CD4-positive, alpha-beta T cell treated with Interleukin-15 for 4 hours (primary cell): ENCODE measurements at places on chromosomes 7 and 10.
A peak's percentile ranks its signal among the peaks of the same experiment; 100 is the strongest.

- no peak for DNase-seq
These were observed 545.9 kb downstream of the SUGCT start for GRCh38 chr7:40680657-40681056.

DNA sequence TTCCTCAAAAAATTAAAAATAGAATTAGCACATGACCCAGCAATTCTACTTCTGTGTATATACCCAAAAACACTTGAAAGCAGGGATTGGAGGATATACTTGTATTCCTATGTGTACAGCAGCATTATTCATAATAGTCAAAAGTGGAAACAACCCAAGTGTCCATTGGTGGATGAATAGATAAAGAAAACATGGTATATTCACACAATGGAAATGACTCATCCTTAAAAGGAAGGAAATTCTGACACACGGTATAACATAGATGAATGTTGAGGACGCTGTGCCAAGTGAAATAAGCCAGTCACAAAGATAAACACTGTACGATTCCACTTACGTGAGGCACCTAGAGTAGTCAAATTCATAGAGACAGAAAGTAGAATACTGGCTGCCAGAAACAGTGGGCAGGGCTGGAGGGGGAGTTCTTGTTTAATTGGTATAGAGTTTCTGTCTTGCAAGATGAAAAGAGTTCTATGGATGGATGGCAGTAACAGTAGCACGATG is 26.6 kb upstream of the KAT6B start:
- DNase-seq = no peak

- DNase-seq = no peak
These were observed 125.6 kb downstream of the FANK1 start for GRCh38 chr10:126021833-126022500.

DNA sequence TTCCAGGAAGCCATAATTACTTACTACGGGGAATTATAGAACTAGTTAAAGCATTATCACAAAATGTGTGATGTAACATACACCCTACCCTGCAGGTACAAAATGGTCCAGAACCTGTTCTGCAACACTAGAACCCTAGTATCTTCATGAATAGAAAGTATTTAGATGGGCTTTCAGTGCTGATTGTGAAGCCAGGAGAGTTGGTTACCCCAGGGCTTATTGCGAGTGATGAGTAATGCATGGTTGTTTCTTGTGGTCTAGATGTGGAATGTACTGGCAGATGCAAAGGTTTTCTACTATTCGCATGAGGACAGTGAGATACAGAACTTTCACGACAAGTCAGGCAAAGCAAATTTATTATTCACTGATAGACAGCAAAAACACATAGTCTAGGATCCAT is 33.6 kb upstream of the AGR3 start:
- DNase-seq = no peak

- no peak for DNase-seq
These were observed 190.4 kb downstream of the HDAC9 start for GRCh38 chr7:18685971-18686370.

DNA sequence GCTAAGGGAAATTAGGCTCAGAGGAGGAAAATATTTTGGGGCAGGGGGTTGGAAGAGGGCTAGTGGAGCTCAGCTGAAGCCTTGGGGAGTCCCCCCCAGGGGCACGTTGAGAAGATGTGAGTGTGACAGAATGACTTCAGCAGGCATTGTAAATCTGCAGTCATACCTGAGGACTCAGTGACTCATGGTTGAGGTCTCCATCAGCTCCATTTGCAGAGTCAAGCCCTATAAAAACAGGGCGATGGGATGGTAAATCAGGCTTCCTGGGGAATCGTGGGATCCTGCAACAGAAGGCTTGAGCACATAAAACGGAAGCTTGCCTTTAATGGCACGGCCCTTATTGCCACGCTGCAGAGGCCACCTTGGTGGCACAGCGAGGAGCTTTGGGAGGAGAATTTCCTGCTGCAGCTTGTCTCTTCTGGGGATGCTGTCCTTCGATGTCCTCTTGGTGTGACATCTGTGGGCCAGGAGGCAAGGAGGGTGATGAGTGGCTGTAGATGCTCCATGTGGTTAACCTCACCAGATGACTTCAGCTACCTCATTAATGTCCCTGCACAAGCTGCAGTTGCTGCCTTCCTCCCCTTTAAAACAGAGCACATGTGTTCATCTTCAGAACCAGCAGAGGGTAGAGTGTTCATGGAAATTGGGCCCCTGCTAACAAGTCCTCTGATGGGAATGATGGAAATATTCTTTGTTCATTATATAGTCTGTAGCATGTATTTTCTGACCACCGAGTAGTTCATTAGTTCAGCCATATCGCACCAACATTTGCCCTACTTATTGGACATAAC is 285.9 kb downstream of the LRMDA start:
- no peak for DNase-seq

DNA sequence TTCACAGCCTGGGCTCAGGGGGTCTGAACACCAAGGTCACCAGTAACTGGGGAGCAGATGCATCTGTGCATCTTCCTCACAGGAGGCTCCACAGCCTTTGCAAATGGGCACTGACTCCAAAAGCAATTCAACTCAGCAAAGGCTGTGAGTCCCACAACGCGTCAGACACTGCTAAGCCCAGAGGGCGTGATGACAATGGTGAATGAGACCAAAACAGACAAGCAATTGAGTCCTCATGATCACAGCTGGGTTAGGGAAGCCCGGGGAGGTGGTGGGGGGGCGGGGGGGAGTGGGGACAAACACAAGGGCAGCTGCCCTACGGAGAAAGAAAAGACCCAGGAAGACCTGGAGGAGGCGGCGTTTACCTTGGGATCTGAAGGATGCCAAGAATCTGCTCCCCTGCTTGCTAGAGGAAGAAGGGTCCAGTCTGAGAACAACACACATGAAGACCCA is 61.6 kb upstream of the RNF32 start:
- no peak for DNase-seq

DNA sequence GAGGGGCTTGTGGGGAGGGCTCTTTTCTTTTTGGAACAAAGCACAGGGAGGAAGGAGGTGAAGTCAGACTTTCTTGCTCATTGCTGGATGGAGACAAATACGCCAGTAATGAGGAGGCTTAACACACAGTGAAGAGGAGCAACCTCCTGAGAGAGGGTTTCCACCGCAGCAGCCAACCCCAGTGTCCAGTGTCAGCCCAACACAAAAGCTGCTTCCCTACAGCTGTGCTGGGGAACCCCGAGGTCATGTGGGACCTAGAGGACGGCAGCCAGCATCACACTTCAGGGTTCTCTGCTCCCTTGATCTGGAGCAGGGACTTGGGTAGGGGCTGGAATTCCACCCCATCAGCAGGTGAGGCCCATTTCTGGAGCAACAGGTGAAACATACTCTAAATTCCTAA is 7.7 kb downstream of the BLNK start:
- no peak for DNase-seq

DNA sequence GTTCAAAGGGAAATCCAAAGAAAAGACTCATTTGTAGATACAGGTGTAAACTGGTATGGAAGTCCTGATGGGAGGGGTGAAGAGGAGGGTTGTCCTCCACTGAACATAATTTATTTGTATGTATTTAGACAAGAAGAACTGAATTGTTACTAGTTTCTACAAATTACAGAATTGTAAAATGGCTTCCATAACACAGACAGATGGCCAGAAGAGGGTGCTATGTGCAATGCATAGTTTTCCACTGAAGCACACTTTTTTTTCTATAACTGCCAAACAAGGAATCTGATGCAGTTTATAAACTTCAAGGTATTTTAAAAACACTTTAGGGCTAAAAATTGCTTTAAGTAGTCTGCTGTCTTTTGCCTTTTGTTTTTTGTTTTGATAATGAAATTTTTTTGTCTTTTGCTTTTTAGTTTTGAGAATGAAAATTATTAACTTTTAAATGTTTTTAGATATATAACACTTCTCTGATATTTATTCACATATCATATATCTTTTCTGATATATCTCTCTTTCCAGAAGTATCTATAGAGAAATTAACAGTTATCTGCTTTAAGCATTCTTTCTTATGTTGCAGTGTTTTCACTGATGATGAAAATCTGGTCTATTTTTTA is 58.5 kb downstream of the PHYHIPL start:
- DNase-seq = no peak

DNA sequence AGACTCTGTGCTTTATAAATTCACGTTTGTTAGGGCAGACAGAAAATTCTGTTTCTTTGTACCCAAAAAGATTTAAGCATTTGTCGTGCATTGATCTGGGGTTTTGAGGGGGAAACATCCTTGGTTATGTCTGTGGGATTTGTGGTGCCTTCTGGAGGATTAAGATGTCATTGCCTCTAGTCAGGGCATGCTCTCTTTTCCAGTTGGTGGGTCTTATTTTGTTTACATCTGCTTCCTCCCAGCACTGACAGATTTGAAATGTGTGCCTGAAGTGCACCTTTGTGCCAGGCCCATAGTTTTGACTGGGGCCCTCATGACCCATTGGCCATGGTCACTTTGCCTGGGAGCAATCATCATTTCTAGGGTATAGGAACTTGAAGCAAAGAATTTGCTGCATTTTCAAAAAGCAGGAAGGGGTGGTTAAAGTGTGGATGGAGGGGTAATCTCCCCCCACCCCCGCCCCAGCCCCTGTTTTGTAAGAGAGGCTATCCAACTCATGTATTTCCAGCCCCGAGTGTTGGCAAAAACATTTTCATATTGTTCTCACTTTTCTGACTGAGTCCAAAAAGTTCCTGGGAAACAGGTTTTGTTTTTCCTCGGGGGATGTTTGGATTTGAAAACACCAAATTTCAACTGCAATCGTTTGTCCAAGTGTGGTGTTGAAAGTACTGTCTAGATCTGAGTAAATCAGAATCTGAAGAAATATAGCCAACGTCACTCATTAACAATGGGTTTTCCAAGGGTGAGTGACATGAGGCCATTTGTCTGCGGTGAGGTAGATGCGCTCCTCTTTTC is 388.2 kb upstream of the GALNT17 start:
- DNase-seq = no peak

DNA sequence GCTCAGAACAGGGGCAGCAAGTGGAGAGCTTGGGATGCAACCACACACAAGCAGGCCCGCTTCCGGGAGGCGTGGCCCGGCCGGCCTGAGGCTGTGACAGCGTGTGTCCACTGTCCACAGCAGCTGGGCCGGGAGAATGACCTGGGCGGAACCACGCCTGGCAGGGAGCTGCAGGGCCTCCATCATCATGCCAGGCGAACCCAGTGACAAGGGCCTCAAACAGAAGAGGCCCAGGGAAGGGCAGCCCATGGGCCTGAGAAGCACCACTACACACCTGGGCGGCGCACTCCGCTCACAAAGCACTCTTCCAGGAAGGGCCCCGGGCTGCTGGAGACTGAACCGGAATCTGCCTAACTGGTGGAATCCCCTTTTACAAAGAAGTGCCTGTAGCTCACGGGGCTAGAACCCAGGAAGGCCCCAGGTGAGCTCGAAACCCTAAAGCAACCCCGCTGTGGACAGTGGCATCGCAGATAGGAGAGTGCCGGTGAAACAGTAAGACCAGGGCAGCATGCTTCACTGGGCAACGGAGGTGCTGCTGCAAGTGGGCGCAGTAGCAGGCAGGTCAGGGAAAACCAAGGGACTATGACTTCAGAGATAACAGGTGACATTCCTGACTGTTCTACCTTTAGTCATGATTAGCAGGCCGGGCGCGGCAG is 66.0 kb downstream of the MAD1L1 start:
- DNase-seq = no peak

- DNase-seq = no peak
These were observed at the start of gene C1QL3 for GRCh38 chr10:16521311-16522016. Gene C1QL3 (minus strand): TSS chr10:16521879. CDS start chr10:16521065, 814 bp downstream.

- peak; percentile 73 for DNase-seq
These were observed 132.6 kb downstream of the CELF2 start for GRCh38 chr10:11150231-11150731.

GRCh38 chr10:50561816-50562215 is 61.9 kb downstream of the SGMS1 start:
- peak; percentile 13 for DNase-seq

DNA sequence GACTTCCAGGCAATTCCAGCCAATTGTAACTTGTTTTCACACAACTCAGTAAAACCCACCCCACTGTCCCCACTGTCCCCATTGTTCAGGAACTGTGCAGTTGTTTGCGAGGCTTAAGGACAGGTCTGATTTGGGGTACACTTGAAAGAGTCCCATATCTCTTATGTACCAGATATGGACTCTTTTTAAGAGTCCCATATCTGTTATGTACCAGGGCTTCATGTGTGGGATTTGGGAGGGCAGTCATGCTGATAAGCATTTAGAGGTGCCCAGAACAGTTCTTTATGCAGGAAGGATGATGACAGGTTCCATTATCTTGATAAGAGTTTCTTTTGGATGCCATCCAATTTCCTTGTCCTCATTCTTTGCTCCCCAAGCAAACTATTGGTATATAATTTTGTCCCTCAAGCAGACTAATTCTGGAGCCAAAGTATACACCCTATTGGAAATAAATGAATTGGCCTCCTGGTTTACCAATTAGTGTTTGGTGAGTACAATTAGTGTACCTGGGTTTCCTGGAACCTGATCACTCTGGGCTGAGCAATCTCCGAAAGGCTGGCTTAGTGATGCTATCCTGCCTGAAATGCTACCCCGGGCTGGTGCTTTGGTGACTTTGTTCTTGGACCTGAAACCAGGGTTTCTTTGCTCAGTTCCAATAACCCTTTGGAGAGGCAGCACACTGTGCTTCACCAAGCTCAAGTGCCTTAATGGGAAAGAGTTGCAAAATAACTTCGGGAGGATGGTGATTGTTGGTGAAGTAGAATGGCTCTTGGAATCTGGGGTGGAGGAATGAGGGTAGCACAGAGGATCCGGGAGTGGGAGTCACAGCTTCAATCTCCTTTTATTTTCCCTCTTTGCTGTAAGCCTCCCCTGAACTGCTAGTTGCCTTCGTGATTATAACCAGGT is 6.2 kb upstream of the DMBT1 start:
- DNase-seq = no peak

- DNase-seq = no peak
These were observed 203.0 kb downstream of the CCSER2 start for GRCh38 chr10:84531396-84531795.

DNA sequence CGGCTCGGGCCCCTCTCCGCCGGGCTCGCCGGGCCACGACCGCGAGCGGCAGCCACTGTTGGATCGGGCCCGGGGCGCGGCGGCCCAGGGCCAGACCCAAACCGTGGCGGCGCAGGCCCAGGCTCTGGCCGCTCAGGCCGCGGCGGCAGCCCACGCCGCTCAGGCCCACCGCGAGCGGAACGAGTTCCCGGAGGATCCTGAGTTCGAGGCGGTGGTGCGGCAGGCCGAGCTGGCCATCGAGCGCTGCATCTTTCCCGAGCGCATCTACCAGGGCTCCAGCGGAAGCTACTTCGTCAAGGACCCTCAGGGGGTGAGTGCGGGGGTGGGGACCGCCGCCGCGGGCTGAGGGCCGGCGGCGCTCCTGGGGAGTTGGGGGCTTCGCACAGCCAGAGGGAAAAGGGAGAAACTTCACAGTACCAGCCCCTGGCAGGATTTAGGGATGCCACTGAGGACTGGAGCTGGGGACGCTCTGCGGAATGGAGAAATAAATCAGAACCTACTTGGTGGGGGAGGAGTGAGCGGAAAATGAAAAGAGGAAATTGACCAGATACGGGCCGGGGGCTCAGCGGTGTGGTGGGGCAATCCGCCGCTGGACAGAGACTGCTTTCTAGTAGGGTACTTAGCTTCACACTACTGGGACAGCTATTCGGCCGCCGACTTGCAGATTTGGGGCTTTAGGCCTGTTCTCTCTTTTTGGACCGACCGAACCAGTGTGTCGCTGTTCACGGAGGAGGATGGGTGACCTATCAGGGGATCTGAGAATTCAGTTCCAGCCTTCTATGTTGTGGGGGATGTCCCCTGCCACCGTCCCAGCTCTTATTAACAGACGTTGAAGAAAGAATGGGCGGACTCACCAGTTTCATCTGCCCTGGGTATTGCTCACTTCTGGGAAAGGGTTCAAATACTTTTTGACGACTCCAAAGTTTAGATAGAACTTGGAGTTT is 669 bp downstream of the PI4K2A start:
- DNase-seq = no peak

- DNase-seq = no peak
These were observed 253.9 kb downstream of the PPP1R3A start for GRCh38 chr7:113664867-113665266.
